Naive B cell (primary cell): ENCODE measurements at places on chromosomes 11 and 22. TPM values are rescaled to one million over a fixed set of nuclear protein-coding genes. Genes with fewer than 3 reads are reported as not detected.

RASL10A gene
- polyA plus RNA-seq, result not detected

CATSPER1 gene
- not detected for polyA plus RNA-seq

NEU3 gene
- polyA plus RNA-seq, result 3.3 TPM

CHST1 gene
- not detected for polyA plus RNA-seq

HEPHL1 gene
- polyA plus RNA-seq, result not detected

LMNTD2 gene
- 4.3 TPM for polyA plus RNA-seq

NAP1L4 gene
- polyA plus RNA-seq, result 57.8 TPM

EMID1 gene
- not detected for polyA plus RNA-seq

OR52H1 gene
- not detected for polyA plus RNA-seq

SLC22A12 gene
- not detected for polyA plus RNA-seq

LRRC10B gene
- not detected for polyA plus RNA-seq

POLA2 gene
- 19.6 TPM for polyA plus RNA-seq

RAB39A gene
- 1.00 TPM for polyA plus RNA-seq

HBE1 gene
- polyA plus RNA-seq, result not detected

OTOG gene
- not detected for polyA plus RNA-seq

OR4D6 gene
- polyA plus RNA-seq, result not detected

PKDREJ gene
- not detected for polyA plus RNA-seq

NTM gene
- not detected for polyA plus RNA-seq

OR52N4 gene
- not detected for polyA plus RNA-seq

OR4A16 gene
- not detected for polyA plus RNA-seq

MIEF1 gene
- polyA plus RNA-seq, result 27.1 TPM
